H1 (cell line): ENCODE measurements at places on chromosomes 7 and 10.

- no peak overlapping the region for H3K4me3 ChIP-seq
- H3K36me3 ChIP-seq, result peaks cover 82% of the 10 kb centered on the region
- no peaks in the 10 kb centered on the region; the same call in 1 of the 2 replicates for H3K4me1 ChIP-seq
Observed at GRCh38 chr7:149209518-149210269, 14.3 kb downstream of the ZNF282 start.

DNA sequence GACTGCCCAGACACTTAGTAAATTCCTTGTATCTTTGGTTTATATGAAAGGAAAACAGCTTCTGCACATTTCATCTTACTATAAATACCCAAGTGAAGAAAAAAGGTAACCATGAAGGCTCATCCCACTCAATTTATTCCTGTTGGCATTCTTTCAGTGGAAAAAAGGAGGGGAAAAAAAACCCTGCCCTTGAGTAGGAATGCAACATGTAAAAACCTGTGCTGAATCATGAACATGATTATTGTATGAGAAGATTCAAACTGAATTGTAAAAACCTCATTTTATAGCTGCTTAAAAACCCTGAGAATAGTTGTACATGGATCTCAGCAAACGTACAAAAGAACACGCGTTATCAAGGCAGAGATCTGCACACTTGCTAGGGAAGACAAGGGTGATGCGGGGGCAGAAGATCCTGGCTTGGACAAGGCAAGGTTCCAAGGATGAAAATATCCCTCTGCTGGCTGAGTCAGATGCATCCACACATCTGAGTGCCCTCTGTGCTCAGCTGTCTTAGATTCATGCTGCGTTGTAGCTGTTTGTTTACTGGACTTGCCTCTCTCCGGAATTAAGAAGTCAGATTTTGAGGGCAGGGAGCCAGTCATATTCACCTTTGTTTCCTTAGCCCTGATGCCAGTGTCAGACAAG, 658.2 kb downstream of the PARD3 start:
- no peaks in the 10 kb centered on the region for H3K4me1 ChIP-seq
- DNase-seq, result no peak
- H3K4me3 ChIP-seq, result no peak overlapping the region
- no peak overlapping the region for H3K27ac ChIP-seq
- H3K27me3 ChIP-seq, result no peaks in the 10 kb centered on the region

DNA sequence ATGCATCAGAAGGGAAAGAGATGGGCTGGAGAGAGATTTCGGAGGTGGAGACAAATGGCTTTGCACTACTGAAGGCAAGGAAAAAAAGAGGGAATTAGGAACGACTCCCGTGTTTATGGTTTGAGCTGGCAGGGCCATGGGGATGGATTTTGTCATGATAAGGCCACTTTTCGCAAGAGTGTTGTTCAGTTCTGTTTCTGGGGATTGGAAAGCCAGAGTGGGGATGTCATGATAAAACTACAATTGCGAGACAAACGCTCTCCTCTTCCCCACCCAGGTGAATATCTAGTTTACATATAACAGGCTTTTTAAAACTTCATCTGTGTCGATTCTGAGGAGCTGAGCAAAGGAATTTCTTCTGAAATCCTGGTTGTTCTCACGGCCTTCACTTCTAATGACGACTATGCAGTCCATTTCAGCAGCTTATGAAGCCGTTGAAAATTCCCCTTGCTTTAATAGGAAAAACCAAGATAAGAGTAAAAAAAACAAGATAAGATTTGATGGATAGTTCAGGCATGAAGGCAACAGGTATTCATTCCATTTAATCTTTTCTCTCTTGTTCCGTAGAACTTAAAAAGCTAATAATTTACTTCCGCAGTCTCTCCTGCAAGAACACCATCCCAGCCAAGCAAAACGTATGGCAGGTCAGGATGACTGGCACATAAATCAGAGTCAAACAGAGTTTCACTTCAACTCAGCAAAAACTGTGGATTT, 245.6 kb upstream of the PITRM1 start:
- no peak overlapping the region for H3K27ac ChIP-seq
- H3K36me3 ChIP-seq, result no peaks in the 10 kb centered on the region
- DNase-seq, result no peak
- no peaks in the 10 kb centered on the region for H3K27me3 ChIP-seq

- H3K27ac ChIP-seq, result no peak overlapping the region
- no peaks in the 10 kb centered on the region for H3K27me3 ChIP-seq
- no peaks in the 10 kb centered on the region for H3K4me1 ChIP-seq
- no peaks in the 10 kb centered on the region for H3K36me3 ChIP-seq
- DNase-seq, result no peak
- no peak overlapping the region for H3K4me3 ChIP-seq
Observed at GRCh38 chr7:132941428-132941827, 140.5 kb downstream of the CHCHD3 start.

GRCh38 chr7:92723205-92723604, 113.2 kb downstream of the CDK6 start:
- H3K27me3 ChIP-seq, result no peaks in the 10 kb centered on the region; the same call in 1 of the 2 replicates
- H3K36me3 ChIP-seq, result peaks cover 5% of the 10 kb centered on the region; the same call in 1 of the 2 replicates
- peaks cover 10% of the 10 kb centered on the region for H3K4me1 ChIP-seq
- DNase-seq, result no peak
- H3K4me3 ChIP-seq, result no peak overlapping the region

- H3K4me3 ChIP-seq, result no peak overlapping the region
- H3K36me3 ChIP-seq, result no peaks in the 10 kb centered on the region
- no peak overlapping the region for H3K27ac ChIP-seq
- no peaks in the 10 kb centered on the region for H3K27me3 ChIP-seq
- no peak for DNase-seq
Observed at GRCh38 chr7:74306730-74307469, 17.7 kb downstream of the CLIP2 start.

DNA sequence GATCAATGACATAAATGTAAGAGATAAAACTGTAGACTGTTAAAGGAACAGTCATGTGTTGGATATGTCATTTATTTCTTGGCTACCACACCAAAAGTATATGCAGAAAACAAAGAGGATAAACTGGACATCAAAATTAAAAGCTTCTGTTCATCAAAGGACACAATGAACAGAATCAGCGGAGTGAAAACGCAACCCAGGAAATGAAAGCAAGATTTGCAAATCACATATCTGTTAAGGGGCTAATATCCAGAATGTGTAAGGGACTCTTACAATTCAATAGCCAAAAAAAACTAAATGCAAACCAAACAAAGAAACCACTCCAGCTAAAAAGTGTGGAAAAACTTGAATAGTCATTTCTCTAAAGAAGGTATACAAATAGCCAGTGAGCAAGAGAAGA, 164.3 kb downstream of the ZMYND11 start:
- H3K4me1 ChIP-seq, result no peaks in the 10 kb centered on the region
- no peak overlapping the region for H3K4me3 ChIP-seq
- no peaks in the 10 kb centered on the region for H3K36me3 ChIP-seq
- no peak for DNase-seq
- no peak overlapping the region for H3K27ac ChIP-seq
- no peaks in the 10 kb centered on the region for H3K27me3 ChIP-seq

DNA sequence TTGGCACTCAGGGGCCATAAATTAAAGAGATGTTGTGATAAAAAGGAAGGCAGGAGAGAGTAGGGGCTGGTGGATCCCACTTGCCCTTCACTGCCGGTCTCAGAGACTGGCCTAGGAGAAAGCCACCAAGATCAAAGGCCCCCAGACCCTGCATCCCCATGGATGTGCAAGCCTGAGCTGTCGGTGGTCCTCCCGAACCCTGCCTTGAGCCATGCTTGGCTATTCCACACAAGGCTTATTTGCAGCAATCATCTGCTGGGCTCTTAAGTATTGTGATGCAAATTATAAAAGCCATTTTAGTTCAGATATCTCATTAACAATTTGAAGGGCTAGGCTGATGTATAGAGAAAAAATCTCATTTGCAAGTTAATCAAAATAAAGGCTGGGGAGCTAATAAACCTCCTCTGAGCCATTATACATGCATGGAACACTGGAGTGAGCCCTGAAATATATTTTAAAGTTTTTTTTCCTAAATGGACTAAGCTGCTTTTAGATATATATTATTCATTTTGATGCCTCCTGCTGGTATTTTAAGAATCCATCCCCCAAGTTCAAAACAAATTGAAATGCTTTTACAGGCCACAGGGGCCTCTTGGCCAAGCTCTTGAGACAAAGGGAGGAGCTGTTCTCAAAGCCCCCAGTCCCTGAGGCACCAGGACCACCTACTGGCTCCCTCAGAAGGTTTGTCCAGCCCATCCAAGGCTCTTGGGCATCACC, 28.1 kb downstream of the OAT start:
- H3K4me3 ChIP-seq, result no peak overlapping the region
- DNase-seq, result no peak
- no peak overlapping the region for H3K27ac ChIP-seq
- peaks cover 4% of the 10 kb centered on the region for H3K4me1 ChIP-seq
- H3K27me3 ChIP-seq, result no peaks in the 10 kb centered on the region
- no peaks in the 10 kb centered on the region for H3K36me3 ChIP-seq

DNA sequence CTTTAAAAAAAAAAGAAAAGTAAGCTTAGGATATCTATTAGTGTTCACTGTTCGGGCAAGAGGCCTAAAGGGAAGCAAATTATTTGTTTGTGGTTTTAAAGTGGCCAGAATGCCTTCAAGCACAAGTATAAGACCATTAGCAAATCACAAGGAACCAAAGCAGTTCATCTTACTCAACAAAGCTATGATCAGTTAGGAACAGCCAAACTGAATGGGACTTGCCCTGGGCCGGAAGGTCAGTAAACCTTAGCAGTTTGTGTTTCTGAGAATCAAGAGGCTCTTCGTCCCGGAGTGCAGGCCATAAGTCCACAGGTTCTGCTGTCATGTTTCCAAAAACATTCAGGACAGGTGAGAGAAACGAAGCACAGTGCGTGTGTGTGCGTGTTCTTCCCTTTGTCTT, 4.5 kb downstream of the FBXW4 start:
- no peak overlapping the region for H3K4me3 ChIP-seq
- peaks cover 10% of the 10 kb centered on the region for H3K4me1 ChIP-seq
- H3K27ac ChIP-seq, result no peak overlapping the region
- H3K27me3 ChIP-seq, result no peaks in the 10 kb centered on the region
- no peaks in the 10 kb centered on the region for H3K36me3 ChIP-seq
